ENCODE measurements at places on chromosomes 3 and 15.

GRCh38 chr3:13878281-13879101 lies 1.4 kb downstream of the WNT7A start:
- no peak for DNase-seq

DNA sequence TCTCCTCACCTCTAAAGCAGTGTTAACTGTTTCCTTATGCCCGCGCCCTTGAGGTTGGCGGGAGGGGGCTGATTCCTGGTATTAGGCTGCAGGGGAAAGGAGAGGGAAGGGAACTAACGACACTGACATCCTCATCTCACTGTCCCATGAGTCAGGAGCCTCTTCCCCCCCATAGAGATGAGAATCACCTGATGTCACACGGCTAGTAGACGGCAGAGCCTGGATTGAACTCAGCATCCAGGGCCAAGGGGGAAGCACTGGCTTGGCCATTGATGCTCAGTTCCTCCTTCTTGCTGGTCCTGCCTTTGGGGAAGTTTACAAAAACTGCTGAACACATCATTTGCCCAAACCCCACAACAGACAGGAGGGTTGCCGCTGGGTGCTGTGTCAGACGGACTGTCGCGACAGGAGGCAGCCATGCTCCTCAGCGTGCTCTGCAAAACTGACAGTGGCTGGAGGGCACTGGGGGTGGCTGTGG lies 38.5 kb downstream of the IDH2 start:
- DNase-seq = no peak

GRCh38 chr3:185726254-185726967 lies 98.4 kb downstream of the IGF2BP2 start:
- DNase-seq = no peak

DNA sequence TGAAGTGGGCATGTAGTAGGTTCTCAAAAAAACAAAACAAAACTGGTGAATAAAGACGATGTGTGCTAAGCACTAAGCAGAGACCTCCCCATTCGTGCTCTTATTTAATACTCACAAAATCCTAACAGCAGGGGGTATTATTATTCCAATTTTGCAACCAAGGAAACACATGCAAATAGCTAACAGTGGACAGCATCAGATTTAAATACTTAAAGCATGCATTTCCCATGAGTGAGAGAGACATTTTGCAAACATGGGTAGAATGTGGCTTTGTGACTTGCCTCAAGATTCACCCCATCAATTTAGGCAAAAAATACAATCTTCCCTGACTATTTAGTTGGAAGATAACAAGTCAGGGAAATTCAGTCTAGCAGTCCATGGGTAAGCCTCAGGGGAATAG lies 946.2 kb upstream of the CFAP20DC start:
- DNase-seq = no peak

- no peak for DNase-seq
These were observed 63.3 kb upstream of the DCBLD2 start for GRCh38 chr3:98964784-98965183.

GRCh38 chr3:128343287-128344051 lies 123.2 kb downstream of the DNAJB8 start:
- no peak for DNase-seq

DNA sequence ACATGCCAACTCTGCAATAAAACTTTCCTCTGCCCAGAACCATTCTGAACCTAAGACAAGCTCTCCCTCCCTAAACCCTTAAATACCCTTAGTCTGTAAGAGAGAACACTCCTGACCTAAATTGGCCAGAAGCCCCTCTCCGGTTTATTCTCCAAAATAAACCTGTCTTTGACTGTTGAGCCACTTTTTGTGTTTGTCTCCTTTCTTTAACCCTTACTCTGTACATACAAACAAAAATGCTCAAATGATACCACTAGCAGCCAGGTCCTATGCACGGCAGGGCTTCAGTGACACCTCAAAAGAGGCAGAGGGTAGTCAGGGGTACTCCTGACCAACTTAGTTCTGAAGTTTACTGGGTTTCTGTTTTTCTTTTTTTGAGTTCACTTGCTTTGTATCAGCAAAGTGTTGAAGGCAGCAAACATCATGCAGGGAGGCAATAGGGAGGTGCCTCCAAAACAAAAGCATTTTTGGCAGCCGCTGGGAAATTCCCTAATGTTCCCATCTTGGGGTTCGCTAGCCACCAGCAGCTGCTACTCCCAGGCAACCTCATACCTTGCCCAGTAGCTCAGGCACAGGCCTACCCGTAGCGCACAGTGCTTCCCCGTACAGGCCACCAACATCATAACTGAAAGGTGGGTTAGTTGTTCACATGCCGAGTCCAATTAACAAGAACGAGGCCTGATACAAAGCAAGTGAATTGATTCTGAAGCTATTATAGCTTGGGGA lies 62.9 kb upstream of the GCNT3 start:
- DNase-seq = no peak

- DNase-seq = peak; percentile 19
These were observed 72.9 kb downstream of the RPL39L start for GRCh38 chr3:187066228-187066995.

GRCh38 chr3:190012314-190012782 lies 108.3 kb downstream of the P3H2 start:
- peak; percentile 35 for DNase-seq

DNA sequence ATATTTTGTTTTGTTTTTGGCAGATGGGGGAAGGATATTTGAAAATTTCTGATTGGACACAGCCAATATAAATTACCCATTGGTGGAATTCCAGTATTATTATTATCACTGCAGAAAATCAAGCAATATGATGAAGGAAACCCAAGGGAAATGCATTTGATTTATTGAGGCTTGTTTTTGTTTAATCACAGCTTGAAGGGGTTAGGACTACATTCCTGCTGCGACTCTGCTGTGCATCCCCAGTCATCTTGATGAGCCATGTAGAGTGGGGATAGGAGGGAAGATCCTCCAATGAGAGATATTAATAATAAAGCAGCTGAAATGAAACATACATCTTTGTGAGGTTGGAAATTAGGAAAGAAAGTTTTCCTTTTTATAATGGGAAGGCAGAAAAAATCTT lies 208.6 kb downstream of the GAP43 start:
- no peak for DNase-seq

- DNase-seq = peak; percentile 21
These were observed 4.3 kb upstream of the LSMEM2 start for GRCh38 chr3:50274371-50275104.

DNA sequence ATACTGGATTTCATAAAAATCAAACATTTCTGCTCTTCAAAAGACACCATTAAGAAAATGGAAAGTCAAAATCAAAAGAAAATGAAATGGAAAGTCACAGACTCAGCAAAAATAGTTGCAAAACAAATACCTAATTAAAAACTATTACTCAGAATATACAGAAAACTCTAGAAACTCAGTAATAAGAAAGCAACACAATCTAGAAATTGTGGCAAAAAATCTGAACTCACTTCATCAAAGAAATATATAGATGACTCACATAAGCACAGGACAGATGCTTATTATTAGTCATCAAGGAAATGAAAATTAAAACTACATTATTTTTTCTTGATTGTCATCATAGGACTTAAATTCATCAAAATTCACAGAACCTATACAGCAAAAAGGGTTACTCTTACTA lies 430.0 kb downstream of the SHQ1 start:
- DNase-seq = no peak

- DNase-seq = peak; percentile 81
These were observed 22.0 kb downstream of the GASK1A start for GRCh38 chr3:43001094-43001553.

DNA sequence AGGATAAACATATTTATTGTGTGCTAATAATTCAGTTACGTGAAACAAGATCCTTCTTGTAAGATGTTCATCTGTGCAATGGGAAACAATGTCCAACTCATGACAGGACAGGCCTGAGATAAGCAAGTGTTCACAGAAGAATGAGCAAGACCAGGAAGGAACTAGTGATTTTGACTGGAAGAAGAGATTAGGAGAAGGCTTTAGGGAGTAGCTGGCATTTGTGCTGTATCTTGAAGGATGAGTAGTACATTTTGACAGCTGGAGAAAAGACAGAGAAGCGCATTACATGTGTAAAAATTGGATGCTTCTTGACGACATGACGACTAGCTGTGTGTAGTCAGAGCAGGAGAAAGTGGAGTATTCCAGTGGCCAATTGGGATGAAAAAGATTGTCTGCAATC lies 48.4 kb downstream of the GBE1 start:
- DNase-seq = no peak

All from HFFc6 (cell line).